Stimulated activated CD4-positive, alpha-beta T cell treated with anti-CD3 and anti-CD28 coated beads, TNF-alpha, amount 100 ng/mL, for 1 hour (primary cell): ENCODE measurements at places on chromosomes 11 and 22.

DNA sequence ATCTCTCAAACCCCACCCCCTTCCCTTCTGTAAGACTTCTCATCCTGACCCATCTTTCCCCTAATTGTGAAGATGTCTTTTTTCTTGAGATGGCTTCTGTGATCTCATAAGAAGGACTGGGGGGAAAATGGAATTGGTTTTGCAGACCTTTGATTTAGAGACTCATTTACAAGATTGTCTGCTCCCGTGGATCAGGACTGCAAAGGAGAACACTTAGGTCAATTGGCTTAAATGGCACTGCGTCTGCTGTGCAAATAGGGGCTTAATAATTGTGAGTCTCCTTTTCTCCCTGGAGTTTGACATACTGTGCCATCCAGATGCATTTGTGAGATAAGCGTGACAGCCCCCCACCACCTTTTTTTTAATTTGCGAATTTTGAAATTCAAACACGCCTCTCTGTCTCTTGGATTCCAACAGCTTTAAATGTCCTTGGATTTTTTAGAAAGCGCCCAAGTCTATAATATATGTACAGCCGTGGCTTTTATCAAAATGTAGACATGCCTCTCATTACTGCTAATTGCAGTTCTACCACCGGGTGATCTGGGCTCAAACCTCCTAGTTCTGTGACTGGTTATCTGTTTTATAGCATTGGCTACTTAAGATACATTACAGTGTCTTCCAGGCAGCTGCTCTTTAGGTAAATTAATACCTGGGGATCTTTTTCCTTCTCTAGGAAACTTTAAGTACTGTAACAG, 150.0 kb downstream of the DBX1 start:
- no peak for DNase-seq

DNA sequence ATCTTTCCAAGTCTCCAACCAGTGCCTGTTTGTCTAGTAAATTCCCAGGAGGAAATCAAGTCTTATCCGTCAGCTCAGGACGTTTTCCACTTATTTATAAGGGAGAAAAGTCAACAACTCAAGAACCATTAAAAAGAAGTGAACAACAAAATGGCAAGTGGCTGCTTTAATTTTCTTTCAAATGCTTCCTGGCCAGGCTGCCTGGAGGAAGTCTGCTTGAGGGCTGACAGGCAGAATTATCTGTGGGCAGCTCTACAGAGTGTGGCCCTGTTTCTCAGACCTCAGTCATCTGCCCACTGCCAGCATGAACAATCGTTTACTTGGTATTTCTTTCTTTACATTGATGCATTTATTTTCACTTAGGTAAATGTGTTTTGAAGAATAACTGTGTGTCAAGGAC, 281.9 kb upstream of the ISX start:
- no peak for DNase-seq

GRCh38 chr11:57358543-57358961, 20.4 kb downstream of the P2RX3 start:
- no peak for DNase-seq

- DNase-seq = no peak
These were observed 33.2 kb upstream of the CEP126 start for GRCh38 chr11:101881586-101881985.

DNA sequence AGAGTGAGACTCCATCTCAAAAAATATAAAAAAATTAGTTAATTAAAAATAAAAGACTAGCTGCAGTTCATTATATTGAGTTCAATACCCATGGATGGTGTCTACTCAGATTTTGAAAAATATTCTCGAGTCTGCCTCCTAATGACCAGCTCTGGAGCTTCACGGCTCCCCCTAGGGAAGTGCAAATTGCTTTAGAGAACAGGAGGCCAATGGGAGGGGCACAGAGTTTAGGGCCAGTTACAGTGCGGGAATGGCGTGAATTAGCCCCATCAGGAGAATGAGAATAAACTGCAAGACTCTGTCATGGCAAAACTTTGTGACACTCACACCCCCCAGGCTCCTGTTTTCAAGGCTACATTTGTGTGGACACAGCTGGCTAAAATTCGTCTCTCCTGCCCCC, 4.6 kb downstream of the FGF4 start:
- no peak for DNase-seq

- no peak for DNase-seq
These were observed 449 bp upstream of the TOM1 start for GRCh38 chr22:35299217-35299672.

DNA sequence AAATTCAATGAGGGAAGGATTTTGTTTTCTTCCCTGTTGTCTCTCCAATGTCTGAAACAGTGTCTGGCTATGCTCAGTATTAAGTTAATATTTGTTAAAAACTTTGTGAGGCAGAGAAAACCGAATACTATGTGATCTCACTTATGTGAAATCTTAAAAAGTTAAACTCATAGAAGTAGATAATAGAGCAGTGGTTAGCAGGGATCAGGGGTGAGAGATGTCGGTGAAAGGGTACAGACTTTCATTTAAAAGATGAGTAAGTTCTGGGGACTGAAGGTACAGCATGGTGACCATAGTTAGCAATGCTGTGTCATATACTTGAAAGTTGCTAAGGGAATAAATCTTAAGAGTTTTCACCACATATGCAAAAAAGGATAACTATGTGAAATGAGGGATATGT, 244.6 kb downstream of the AASDHPPT start:
- no peak for DNase-seq

DNA sequence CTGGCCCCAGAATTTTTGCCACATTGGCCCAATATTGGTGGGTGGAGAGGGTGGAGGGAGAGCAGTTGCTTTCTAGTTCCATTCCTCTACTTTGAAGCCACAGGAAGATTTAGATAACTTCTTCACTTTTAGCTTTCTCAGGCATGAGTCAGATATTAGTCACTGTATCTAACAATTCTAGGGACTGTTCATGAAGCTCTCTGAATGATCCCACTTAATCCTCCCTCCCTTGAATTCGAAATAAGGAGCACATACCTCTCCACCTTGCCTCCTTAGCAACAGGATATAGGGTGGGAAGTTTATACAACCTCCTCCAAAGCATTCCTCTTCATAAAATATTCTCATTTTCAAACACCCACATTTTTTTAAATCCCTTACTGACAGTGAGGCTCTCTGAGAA, 13.5 kb downstream of the FSHB start:
- no peak for DNase-seq

DNA sequence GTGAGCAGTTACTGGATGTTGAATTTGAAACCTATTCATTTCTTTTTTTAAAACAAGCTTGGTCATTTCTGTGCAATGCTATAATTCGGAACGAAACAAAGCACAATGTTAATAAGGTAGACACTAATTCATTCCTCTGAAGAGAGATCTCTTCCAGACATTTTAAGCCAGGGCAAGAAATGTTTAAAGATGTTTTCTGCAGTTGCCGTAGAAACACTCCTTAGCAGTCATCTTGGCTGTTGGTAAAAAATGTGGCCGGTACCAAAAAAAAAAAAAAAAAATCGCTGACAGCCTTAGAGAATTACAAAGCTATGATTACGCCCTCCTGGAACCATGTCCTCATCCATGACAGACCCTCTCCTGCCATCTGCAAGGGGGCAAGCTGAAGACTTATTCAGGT, 66.4 kb upstream of the TTC12 start:
- no peak for DNase-seq

DNA sequence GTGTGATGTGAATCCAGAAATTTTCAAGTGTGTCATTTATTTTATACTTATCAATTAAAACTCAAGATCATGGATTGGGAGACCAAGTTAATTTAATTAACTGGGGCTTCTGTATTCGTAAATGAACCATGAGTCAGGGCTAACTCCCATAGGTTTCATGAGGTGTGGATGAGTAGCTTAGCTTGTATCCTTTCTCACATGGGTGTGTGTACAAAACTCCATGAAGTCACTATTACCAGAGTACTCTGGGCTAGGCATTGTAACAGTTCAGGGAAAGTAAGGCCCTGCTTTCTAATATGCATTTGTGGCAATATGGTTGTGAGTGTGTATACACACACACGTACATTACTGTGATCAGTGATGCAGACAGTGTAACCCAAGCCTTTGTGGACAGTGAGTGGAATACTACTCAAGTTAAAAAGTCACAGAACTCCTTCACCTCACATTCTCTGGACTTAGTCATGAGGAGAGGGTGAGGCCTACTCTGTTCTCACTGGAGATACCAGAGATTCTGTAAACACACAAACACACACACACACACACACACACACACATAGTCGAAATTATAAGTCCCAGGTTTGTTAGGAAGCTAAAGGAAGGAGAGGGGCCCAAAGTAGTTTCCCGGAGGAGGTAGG, 3.5 kb downstream of the CNTF start:
- DNase-seq = no peak

DNA sequence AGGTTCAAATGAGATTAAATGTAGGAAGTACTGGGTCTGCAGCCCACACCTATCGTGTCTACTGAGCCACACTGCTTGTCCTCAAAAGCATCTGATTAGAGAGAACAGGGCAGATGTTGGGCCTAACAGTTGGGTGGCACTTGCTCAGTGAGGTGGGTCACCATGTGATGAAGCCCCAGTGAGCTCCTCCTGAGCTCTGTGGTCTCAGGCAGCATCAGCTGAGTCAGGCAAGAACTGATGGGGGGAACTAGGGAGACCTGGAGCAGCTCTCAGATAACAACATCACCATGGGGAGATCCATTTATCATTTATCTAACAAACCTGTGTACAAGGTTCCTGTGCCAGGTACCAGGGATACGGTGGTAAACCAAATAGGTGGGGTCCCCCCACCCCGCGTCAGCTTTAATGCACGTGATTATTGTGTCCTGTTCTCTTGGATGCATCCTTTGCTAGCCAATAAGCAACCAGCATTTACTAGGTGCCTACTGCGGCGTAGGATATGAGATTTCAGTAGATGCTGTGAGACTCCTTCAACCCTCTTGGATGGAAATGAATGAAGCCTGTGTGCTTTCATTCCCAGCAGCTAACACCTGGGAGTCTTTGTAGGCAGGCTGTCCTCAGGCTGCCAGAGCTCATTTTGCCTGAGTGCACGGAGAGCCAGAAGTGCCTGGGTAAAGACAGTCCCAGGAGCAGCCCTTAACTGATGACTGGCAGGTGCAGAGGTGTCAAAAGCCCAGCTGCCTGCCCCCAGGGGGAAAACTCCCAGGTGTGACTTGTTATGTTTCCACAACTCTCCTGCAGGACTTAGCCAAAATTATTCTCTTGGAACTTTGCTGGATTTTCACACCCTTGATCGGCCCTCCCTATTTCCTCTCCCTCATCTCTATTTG, 73.6 kb upstream of the NARS2 start:
- no peak for DNase-seq

DNA sequence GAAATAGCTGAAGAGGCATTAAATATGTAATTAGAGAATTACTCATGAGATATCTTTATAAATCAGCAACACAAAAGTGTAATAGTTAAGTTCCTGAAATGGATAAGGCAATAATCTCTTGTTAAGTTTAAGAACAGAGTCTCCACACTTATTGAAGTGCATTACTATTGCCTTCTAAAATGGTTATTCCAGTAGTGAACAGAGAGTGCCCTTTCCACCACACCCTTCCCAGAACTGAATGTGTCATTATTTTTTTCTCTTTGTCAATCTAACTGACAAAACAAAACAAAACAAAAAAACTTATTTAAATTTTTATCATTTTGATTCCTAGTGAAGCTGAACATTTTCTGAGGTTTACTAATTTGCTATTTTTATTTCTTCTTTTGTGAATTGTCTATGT, 9.2 kb upstream of the PRRG4 start:
- no peak for DNase-seq

DNA sequence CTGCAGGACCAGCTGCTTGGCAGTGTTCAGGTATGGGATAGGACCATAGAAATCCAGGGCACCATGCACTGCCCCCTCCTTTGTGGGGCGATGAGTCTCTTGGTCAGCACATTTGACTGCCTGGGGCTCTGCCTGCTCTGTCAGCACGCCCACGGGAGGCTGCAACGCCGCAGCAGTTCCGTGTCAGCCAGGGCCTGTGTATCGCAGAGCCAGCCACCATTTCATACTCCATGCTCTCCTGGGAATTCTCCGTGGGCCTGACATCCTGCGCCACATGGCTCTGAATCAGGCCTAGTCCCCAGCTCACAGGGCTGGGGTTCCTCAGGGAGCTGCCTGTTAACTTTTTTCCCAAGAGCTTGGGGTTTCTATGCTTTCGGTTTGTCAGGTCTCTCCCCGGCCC, 16.9 kb upstream of the RELT start:
- no peak for DNase-seq

GRCh38 chr11:65852508-65853245, 5.3 kb downstream of the CFL1 start:
- DNase-seq = no peak

DNA sequence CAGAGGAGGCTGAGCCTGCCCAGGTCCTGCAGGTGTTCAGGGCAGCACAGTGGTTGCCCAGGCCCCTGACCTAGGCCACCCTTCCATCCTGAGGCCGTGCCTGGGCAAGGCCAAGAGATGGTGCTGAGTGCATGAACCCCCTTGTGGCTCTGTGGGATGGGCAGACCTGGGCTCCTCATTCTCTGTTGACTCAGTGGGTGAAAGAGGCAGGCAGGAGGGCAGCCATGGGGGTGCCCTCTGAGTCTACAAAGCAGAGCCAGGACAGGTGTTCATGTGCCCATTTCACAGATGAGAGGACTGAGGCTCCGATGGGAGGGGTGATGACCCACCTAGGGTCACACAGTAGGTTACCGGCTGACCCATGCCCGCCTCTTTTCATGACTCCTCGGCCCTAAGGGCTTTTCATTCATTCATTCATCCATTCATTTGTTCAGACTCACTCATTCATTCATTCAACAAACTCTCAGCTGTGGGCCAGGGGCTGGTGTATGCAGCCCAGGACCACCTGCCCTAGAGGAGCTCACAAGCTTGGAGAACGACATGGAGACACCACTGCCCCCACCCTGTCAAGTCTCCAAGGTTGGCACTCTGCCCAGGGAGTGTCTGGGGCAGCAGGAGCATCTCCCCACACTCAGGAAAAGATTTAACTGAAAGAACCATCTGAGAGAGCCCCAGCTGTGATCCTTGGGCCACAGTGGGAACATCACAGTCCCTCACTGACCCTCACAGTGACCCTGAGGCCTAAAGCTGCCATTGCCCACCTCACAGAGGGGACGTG, 40.5 kb downstream of the IGLL5 start:
- no peak for DNase-seq

GRCh38 chr11:2577031-2577990, 122.5 kb downstream of the KCNQ1OT1 start:
- no peak for DNase-seq

DNA sequence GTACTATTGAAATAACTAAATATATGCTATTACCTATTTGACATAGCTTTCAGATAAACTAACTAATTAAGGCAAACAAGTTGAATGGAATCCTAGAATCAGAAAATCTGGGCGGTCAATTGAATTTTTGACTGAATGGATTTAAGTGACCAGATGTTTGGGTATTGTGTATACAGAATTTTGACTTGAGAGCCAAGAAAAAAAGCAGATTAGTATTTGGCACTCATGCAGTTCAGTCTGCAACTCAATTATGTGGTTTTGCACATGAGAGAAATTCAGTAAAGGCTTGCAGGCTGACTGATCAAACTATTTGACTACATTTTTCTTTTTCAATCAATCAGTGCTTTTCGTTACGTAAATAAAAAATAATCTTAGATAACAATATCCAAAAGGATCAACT, 254.8 kb downstream of the GUCY1A2 start:
- no peak for DNase-seq
